ENCODE measurements at places on chromosomes 3 and 15. TPM values are rescaled to one million over a fixed set of nuclear protein-coding genes. Genes with fewer than 3 reads are reported as not detected.

The C3orf70 gene
- not detected for total RNA-seq

The SNX22 gene
- 0.74 TPM for total RNA-seq

The ARGFX gene
- not detected for total RNA-seq

The LMAN1L gene
- not detected for total RNA-seq

The SMAD6 gene
- total RNA-seq, result 21.0 TPM

Measured in A549 treated with GW870086 at 1 μM for 4 hours (cell line).